ENCODE measurements at places on chromosomes 1 and 21.

DNA sequence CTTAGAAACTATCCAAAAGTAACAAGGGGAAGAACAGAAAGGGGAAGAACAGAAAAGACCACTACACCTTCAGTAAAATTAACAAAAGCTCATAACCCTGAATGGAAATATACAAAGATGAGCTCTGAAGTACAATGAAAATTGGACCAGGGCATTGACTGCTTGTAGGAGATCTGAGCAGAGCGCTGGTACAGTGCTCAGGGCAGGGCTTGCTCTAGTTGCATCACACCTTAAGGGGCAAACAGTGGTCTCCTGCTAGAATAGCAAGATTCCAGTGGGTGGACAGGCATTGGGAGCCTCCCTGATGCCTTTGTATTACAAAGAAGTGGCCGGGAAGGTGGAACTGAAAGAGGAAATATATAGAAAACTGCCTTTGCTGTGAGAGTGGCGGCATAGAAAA is 111.9 kb upstream of the RGS1 start:
- DNase-seq = no peak

- no peak for DNase-seq
Measured at GRCh38 chr21:27719226-27719625, 752.3 kb upstream of the ADAMTS5 start.

DNA sequence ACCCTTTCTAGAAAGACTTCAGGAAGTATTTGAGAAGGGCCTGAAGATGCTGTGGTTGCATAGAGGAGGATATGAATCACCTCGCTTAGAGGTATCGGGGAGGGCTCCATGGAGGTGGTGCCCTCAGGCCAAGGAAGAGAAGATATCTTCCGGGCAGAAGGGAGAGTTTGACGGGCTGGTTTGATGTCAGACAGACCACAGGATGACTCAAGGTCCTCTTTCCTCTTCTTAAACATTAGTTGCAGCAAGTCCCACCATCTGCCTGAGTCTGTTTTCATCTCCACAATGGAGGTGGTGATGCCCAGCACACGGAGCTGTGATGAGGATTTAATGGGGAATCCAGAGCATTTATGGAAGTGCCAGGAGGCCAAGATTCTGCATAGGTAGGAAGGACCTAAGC is 25.1 kb upstream of the RUNX3 start:
- DNase-seq = peak; percentile 69

- no peak for DNase-seq
Measured at GRCh38 chr1:94832446-94832845, 12.3 kb downstream of the SLC44A3 start.

DNA sequence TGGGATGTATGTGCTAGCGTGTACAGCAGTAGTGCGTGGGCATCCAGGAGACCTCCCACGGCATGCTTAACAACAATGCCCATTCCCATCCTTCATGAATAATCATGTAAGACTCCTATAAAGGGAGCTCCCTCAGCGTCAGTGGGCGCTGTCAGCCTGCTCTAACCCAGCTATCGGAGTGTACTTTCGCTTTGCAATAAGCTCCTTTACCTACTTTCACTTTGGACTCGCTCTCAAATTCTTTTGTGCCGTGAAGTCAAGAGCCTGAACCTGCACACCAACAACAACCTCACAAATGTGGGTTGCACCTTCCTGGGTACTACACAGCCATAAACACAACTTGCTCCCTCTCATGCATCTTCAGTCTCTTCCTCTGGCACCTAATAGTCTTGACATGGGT is 114.8 kb upstream of the PAXBP1 start:
- no peak for DNase-seq

DNA sequence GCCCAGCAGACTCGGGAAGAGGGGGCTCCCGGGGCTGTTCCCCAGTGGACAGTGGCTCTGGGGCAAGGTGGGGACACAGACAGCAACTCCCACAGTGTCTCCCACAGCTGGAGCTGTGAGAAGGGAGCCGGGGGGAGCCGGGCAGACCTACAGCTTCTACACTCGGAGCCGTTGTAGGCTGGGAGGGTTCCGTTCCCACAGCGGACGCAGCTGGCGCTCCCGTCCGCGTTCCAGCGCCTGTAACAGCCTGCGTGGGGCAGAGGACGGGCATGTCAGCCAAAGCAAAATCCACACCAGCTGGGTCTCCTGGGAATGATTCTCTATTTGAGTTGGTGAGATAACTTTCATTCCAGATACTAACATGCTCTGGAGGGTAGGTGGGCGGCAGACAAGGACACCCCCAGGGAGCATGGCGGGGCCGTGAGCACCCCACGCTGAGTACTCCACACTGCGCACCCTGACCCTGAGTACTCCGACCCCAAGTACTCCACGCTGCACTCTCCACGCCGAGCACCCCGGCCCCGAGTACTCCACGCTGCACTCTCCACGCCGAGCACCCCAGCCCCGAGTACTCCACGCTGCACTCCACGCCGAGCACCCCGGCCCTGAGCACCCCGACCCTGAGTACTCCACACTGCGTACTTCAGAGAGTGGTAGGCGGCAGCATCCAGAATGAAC is 13.4 kb upstream of the RNF223 start:
- DNase-seq = no peak

DNA sequence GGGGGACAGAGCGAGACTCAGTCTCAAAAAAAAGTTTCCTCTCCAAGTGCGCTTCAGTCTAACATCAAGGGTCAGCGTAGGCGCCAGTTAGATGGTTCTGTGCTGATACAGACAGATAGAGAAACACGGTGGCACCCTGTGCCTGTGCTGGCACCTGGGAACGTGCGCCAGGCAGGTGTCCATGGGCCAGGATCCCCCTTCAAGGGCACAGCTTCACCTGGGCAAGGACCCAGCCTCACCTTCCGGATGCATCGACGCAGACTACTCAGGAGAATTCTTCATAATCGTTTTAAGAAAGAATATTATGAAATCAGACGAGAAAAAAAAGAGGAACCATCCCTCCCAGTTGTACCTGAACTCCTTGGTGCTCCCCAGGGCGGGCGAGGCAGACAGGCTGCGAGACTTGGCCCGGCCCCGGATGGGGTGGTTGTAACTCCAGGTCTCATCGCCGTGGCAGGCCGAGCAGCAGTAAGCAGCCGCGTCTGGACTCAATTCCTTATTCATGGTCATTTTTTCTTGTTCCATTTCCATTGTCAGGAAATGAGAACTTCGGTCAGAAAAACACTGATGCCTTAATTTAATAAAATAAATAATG is 13.3 kb downstream of the NADK start:
- DNase-seq = no peak

- DNase-seq = no peak
Measured at GRCh38 chr1:6448749-6449631, 17.0 kb downstream of the TNFRSF25 start.

DNA sequence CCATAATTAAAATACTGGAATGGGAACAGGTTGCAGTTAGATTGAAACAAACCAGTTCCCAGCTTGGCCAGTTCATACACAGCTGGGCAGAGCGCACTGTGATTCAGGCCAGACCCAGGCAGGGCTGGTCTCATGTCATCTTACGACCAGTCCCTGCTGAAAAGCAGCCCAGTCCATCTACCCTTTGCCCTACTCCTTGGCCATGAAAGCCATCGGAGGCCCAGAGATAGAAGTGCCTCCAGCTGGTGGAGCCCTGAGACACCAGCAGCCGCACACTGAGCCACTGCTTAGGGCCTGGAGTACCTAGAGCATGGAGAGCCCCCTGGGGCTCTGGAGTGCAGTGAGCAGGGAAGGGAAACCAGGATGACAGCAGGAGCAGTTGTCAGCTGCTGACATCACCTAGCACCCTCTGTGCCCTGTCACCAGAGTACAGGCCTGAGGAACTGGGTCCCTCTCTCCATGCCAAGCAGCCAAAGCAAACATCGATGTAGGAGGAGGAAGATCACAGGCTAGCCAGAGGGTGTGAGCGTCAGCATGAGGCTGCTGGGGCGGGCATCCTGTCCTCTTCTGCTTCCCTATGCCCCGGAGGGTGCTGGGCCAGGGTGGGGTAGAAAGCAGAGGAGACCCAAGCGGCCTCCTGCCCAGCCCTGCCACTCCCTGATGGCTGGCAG is 34.2 kb upstream of the TMEM125 start:
- DNase-seq = no peak

GRCh38 chr1:210565306-210565705 is 236.6 kb downstream of the HHAT start:
- DNase-seq = no peak

GRCh38 chr1:10196976-10197375 is 13.4 kb upstream of the KIF1B start:
- no peak for DNase-seq

- DNase-seq = no peak
Measured at GRCh38 chr1:159756397-159756796, 24.4 kb upstream of the DUSP23 start.
